ENCODE measurements at places on chromosomes 13 and 19.

- DNase-seq, result peak; percentile 90
Observed at GRCh38 chr19:51688671-51689571, 4.2 kb upstream of the SPACA6 start.

DNA sequence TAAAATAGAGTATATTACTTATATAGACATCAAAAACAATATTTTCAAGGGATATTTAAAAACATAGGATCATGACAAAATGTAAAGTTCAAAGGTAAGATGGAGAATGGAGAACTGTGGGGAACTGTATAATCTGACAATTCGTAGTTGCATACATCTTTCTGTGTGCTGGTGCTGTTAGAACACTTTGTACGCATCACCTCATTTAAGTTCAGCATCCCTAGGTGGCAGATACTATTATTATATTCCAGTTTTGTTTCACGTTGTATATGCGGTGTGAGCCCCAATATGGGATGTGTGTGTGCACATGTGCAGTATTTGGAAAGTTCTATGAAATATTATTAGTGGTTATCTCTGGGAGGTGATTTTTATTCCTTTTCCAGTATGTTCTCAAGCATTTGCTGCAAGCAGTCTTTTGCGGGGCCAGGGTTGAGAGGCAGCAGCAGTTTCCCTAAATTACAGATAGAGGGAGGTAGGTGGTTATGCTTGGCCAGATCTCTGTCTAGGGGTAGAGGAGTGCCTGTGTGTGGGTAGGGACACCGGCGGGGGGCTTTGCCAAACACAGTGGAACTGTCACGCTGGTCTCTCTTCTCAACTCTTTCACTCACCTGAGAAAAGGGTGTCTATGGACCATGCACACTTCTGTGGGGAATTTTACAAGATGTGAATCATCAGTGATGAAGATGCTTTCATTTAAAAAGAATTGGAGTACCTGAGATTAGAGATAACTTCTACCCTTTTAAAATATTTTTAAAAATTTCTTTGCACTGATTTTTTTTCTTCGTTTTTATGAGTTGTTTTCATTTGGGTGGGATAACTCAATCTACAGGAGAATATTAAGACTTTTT is 55.6 kb upstream of the ALOX5AP start:
- peak; percentile 68 for DNase-seq

DNA sequence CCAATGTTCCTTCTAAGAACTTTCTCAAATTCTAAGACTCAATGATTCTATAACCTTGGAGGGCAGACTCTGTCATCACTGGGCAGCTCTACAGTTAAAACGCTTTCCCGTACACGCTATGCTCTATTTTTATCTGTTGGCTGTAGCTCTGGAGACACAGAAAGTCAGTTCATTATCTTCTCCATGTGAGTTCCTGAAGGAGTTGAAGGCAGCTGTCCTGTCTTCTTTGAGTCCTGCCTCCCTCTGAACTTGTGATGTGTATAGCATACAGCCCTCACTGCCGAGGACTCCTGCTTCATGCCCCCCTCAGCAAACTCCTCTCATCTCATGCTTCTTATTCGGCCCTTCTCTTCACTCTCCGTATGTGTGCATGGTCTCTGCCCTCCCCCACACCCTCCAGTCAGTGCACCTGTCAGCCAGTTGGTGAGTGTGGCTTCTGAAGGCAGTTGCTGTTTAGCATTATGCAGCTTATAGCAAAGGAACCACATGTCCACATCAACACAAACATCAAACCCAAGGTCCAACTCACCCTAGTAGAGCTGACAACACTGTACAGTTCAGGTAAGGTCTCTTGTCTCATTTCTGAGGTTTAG is 504.9 kb downstream of the DIAPH3 start:
- DNase-seq, result no peak

- peak; percentile 46 for DNase-seq
Observed at GRCh38 chr19:5156231-5156986, 184.2 kb downstream of the PTPRS start.

- no peak for DNase-seq
Observed at GRCh38 chr19:5880604-5881078, 10.3 kb upstream of the FUT5 start.

GRCh38 chr19:1884719-1885334 is 469 bp downstream of the ABHD17A start:
- peak; percentile 75 for DNase-seq

DNA sequence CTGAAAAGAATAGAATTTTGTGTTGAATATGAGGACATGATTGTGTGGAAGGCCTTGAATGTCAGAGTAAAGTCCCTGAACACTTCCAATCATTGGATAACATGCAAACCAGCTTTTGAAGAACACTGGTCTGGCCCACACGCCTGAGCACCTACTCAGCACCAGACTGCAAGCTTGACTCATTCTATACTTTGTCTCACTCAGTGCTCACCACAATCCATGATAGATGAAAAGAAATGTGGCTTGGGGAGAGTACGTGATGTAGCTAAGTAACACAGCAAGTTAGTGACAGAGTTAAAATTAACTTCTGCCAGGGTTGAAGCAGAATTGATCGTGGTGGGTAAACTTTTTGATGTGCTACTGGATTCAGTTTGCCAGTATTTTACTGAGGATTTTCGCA is 12.0 kb downstream of the DLEU7 start:
- no peak for DNase-seq

- peak; percentile 84 for DNase-seq
Observed at GRCh38 chr13:49669735-49670309, 21.5 kb downstream of the EBPL start.

- DNase-seq, result no peak
Observed at GRCh38 chr13:97726664-97727280, 226.7 kb upstream of the IPO5 start.

DNA sequence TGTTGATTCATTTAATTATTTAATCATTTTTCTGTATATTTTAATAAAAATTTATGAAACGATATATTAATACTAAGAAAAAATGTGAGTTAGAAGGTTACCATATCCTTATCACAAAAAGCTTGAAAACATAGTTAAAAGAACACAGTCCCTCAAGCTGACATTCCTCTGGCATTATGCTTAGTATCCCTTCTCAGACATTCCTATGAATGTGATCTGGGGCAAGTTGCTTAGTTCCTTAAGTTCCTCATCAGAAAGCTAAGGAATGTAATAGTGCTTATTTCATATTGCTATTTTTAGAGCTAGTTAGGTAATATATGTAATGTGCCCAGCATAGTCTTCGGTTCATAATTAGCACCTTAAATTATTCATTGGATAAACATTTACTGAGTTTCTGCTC is 122.8 kb downstream of the MTUS2 start:
- no peak for DNase-seq

GRCh38 chr13:23609874-23610576 is 39.8 kb downstream of the TNFRSF19 start:
- DNase-seq, result no peak

GRCh38 chr19:45509692-45510015 is 2.4 kb downstream of the VASP start:
- DNase-seq, result no peak

- DNase-seq, result no peak
Observed at GRCh38 chr13:28654276-28654675, 4.7 kb upstream of the POMP start.

DNA sequence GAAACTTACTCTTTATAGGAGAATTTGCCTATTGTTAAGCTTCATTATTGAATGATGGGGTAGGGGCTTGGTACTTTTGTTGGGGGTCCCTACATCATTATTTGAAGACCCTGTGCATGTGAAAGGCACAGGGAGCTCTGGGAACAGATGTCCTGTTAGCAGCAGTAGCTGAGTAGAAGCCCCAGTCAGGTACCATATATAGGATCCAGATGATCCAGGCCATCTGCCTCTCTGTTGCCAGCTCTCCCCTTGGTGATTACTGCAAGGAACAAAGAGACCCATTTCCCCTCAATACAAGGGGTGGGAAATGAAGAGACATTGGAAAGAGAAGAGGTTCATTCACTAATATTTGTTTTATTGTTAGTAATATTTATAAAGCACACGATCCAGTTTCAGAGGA is 4.4 kb upstream of the MTMR6 start:
- no peak for DNase-seq

- DNase-seq, result peak; percentile 49
Observed at GRCh38 chr19:34962687-34963572, 1.1 kb downstream of the ZNF792 start.

GRCh38 chr19:46271481-46272197 is 25.2 kb upstream of the HIF3A start:
- DNase-seq, result no peak

DNA sequence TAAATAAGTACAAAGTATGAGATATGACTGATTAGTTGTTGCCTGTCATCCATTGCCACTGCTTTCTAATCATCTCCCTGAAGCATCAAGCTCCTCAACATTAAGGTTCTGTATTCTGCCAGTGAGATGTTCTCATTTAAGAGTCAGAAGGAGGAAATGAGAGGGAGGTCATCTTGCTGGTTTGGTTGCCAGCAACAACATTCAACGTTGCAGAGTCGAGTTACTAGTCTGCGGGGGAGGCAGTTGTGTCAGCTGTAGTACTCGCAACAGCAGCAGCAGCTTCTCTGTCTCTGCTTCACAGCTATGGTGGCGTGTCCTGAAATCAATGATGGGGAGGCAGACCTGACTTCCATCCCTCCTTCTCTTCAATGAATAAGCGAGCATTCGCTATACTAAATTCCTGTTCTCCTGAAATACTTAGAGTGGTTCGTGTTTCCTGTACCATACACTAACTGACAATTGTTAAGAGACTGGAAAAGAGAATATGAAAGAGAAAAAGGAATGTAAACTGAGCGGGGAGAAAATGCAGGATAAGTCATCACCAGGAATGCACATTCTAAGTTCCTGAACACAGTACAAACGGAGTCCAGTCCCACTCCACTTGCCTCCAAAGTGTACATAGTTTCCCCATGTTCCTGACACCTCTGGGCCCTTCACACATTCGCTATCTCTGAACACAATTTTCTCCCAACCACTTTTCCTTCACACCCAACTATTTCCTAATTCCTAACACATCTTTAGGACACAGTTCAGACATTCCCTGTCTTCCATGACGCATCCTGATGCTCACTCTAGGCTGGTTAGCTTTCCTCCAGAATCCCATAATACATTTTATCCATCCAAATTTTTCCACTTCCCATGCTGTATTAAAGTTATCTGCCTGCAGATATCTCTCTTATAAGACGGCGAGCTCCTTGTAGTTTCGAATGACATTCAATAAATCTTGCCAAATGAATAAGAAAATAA is 263.0 kb downstream of the KLF12 start:
- DNase-seq, result no peak

GRCh38 chr19:9037400-9038062 is 27.3 kb upstream of the MUC16 start:
- DNase-seq, result no peak

DNA sequence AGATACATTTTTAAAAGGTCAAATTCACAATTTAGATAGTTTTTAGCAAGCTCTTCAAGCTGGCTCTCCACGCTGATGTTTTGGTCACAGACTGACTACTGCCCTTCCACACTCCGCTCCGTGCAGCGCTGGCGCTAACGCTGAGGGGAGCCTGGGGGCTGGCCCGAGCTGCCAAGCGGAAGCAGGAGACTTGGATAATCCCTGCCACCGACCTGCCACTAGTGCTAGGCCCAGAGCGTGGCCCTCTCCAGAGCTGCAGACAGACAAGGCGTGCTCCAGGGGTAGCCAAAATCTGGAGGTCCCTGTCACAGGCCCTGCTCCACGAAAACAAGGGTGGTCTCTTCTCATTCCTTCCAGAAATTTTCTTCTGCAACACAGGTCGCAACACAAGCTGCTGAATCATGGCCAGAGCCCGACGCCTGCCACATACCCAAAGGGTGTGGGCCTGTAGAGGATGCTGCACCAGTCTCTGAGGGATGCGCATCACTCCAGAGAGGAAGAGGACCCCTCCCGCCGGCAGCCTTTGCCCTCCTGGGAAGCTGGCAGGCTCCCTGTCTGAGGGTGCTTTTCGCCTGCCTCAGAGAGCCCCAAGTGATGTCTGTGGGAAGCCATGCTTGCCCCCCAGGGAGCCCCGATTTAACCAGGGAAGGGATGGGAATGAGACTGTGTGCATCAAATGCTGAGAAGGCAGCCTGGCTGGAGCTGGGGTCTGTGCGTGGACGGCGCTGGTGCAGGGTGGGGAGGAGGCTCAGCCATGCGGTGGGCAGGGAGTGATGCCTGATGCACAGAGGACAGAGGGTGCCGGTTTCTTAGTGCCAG is 21.6 kb downstream of the CAPS start:
- DNase-seq, result peak; percentile 74

DNA sequence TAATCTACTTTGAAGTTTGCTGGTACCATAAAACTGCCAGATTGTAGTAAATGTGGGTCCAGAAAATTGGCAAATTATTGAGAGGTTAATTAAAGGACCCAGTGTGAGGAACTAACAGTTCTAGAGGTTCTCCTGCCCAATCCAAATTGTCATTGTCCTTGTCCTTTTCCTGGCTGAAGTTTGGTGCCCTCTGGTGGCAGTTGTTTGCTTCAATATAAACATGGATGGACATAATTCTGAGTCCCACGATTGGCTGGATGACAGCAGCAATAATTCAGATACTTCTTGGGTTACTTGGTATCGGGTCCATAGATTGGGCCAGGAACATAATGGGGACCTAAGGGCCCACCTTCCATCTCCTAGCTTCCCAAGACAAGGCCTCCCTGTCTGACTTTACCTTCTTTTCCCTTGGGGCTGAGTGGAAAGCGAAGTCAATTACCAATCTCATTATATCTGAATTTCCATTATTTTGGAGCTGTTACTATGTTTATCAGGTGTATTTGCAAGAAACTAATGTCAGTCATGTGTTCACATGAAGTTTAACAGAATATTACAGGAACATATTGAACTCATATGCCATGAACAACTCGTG is 33.8 kb upstream of the GARRE1 start:
- peak; percentile 67 for DNase-seq

DNA sequence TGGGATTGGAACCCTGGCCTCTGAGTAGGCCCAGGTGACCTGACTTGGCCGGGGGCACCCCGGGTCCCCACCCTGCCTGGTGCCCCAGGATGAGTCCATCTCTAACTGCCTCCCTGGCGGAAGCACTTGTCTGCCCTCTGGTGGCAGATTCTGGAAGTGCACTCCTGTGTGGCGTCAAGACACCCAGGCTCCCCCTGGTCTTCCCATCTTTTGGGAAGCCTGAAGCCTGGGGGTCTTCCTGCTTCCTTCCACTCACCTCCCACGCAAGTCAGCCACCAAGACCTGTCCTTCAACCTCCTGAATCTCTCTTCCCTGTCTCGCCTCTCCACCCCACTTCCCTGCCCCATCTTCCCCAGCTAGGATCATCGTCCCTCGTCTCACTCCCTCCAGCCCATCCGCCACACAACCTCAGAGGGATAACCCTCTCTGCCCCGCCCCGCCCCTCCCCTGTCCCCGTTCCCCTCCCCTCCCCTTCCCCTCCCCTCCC is 7.4 kb downstream of the RABAC1 start:
- peak; percentile 90 for DNase-seq

GRCh38 chr19:4295972-4296771 is 6.0 kb downstream of the TMIGD2 start:
- DNase-seq, result peak; percentile 90

GRCh38 chr13:31929031-31929770 is 102.4 kb upstream of the FRY start:
- no peak for DNase-seq
